ENCODE measurements at places on chromosomes 1 and 21.
A peak's percentile ranks its signal among the peaks of the same experiment; 100 is the strongest.

DNA sequence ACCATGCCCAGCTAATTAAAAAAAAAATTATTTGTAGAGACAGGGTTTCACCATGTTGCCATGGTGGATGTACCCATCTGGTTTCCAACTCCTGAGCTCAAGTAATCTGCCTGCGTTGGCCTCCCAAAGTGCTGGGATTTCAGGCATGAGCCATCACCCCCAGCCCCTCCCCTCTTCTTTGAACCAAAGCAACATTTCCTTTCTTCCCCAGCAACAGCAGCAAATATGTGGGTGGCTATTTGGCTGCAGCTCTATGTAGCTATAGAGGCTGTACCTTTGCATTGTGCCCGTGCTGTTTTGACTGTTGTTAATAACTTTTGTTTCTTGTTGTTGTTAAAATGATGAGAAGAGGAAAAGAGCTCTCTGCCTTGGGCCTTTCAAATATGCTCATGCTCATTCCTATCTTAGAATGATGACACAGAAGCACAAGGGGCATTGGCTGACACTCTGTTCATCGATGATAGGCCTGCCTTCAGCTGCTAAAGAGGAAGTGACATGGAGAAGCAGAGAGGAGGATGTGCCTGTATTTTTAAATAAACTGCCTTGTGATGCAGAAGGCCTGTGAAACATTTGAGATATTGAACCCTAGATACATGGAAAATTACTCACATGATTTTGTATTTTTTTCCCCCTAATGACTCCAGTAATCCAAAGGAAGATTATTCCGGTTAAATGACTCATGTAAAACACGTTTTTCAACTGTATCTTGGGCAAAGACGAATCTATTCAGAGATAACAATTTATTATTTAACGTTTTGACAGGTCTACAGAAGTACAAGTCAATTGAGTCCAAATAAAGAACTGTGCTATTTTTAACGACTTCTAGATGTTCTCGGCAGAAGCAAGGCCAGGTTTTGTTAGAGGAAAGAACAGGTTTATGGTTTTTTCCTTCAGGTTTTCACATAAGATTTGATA, 20.5 kb upstream of the XPR1 start:
- DNase-seq = no peak

DNA sequence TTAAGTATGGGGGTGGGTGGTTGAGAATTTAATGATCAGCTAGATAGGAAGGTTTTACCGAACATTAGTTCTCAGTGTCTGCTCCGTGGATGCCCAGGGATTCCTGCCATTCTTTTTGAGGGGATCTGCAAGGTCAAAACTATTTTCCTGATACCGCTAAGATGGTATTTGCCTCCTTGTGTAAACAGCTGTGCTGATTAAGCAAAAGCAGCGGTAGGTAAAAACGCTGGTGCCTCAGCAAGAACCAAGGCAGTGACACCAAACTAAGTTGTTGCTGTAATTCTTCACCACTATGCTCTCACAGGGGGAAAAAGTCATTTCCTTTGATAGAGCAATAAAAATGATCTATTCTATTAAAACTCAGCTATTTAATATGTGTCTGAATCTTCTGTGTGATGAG, 229.0 kb downstream of the FMN2 start:
- DNase-seq = no peak

- DNase-seq = no peak
Observed at GRCh38 chr1:6208723-6209660, 3.1 kb downstream of the RNF207 start.

DNA sequence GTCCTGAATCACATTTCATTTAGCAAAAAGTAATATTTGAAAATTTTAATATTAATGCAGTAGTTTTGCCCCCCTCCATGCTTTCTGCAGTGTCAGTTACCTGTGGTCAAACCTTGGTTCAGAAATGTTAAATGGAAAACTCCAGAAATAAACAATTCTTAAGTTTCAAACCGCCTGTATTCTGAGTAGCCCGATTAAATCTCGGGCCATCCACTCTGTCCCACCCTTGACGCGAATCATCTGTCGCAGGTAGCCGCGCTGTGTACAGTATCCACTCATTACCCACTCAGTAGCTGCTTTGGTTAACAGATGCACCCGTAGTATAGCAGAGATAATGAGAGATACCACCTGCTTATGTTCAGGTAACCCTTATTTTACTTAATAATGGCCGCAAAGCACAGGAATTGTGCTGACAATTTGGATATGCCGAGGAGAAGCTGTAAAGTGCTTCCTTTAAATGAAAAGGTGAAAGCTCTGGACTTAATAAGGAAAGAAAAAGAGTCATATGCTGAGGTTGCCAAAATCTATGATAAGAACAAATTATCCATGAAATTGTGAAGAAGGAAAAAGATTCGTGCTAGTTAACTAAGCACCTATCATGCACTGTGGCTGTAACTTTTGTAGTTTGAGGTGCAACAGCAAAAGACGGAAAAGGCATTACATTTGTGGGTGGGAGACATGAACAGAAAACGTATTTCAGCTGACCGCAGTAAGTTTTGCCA, 889 bp upstream of the SCYL3 start:
- no peak for DNase-seq

DNA sequence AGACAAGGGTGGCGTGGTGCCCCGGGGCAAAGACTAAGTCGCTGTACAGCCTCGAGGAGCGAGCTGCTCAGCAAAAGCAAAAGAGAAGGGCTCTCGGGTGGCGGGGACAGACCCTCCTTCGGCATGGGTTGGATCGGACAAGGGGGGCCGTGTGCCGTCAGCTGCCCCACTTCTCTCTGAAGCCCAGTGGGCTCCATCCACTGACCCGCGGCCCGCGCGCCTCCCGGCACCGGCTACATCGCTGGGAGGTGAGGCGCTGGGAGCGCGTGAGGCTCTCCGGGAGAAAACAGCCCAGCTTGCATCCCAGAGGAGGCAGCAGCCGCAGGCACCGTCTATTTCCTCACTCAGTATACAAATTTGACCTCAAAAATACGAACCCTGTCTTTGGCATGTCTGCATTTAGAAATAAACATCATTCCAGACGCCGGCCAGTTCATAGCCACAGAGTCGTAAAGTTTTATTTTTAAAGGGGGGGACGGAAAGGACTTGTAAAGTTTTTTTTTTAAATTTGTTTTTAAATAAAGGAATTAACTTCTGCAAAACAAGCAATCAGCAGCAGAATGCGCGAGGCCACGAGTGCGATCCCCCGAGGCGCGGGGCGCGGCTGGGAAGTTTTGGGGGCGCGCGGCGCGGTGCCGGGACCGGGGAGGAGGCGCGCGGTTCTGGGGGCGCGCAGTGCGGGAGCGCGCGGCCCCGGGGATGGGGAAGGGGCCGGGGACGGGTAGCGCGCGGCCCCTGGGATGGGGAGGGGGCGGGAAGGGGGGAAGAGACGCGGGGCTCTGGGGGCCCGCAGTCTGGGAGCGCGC, 689 bp upstream of the GPR137B start:
- no peak for DNase-seq

- no peak for DNase-seq
Observed at GRCh38 chr1:9909234-9910046, 629 bp downstream of the CTNNBIP1 start.

DNA sequence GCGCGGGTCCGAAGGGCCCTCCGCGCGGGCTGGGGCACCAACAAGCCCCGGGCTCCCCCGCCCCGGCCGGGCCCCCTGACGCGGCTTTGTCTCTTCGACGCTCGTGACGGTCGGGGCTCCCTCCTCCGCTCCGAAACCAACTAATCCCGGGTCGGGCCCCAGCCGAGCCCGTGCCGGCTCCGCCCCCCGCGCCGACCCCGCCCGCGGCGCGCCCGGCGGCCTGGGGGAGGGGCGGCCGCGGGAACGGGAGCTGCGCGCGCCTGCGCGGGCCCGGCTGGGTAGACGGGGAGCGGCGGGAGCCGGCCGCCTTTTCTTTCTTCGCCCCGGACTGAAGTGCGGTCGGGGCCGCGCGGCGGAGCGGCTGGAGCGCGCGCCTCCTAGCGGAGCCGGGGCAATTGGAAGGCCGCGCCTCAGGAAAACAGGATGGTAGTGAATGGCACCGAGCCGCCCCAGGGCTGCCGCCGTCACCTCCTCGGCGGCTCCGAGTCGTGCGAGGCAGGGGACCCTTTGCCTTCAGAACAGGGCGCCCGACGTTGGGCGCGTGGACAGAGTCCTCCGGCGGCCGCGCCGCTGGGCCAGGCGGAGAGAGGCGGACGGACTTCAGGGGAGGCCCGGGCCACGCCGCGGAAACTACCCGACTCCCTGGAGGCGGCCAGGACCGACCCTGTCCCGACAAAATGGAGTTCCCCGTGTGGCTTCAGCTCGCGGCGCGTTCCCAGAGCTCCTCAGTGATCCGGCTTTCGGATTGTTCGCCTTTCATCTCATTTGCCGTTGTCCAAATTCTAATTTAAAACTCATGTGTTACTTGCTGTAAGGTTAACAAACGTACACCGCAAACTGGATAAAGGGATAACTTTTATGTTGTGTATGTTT, at the start of gene TP53BP2:
Gene TP53BP2, minus strand, starts transcription at position 138 of the 873 bp plus-strand sequence. CDS start 267 bp downstream, outside the sequence.
- DNase-seq = peak; percentile 21

DNA sequence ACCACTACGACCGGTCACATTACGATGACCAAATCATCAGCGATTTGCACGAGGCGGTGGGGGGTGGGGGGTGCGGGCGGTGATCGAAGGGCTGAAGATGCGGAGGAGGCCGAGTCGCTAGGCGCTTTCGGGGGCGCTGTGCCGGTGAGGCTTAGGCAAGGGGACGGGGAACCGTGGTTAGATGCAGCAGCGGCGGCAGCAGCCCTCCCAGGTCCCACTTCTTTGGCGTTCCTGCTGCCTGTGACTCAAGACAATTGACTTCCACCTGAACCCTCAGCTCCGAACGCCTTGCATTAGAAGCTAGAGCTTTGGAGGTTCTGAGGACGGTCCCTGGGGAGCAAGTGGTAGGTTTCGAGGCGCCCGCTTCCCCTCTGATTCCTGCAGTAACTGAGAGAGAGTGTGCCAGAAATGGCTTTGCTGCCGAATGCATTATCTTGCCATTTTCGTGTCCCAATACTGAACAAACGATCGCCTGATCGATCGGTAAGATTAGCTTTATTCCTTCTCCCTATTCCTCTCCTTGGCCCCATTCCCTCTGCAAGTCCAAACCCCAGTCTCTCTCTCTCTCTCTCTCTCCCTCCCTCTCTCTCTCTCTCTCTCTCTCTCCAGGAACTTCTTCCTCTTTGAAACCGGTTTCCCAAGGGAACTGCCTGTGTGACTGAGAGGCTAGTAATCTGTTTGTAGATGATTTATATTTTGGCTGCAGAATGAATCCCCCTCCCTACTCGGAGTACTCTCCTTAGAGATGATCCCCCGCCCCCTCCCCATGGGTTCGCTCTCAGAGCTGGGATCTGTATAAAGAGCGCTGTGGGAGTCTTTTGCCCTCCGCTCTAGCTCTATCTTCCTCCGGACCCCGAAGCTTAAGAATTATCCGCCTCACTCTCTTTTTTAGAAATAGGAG, 735 bp upstream of the BRINP3 start:
- DNase-seq = no peak

- DNase-seq = no peak
Observed at GRCh38 chr1:86156566-86157455, at the start of gene COL24A1. Gene COL24A1, minus strand, starts transcription at chr1:86156772. Its CDS starts 376 bp downstream, at chr1:86156396.

- DNase-seq = no peak
Observed at GRCh38 chr1:29974316-29974724, 738.0 kb downstream of the PTPRU start.

DNA sequence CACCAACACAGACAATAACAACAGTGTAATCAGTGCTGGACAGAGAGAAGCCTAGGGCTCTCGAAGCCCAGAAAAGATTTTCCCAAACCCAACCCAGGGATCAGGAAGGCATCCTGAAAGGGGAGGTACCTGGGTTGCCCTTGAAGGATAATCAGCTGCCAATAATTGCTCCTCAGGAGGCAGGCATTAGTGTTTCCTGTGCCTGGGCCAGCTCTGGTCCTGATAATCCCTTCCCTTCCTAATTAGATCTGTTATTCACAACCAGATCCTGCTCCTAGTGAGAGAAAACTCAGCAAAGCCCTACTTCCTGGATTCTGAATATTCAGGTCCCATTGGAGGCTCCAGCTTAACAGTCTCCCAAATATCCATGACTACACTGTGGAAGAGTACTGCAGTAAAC, 117.4 kb downstream of the DMRTA2 start:
- no peak for DNase-seq

GRCh38 chr1:156549831-156550230, 22.5 kb downstream of the IQGAP3 start:
- DNase-seq = no peak

DNA sequence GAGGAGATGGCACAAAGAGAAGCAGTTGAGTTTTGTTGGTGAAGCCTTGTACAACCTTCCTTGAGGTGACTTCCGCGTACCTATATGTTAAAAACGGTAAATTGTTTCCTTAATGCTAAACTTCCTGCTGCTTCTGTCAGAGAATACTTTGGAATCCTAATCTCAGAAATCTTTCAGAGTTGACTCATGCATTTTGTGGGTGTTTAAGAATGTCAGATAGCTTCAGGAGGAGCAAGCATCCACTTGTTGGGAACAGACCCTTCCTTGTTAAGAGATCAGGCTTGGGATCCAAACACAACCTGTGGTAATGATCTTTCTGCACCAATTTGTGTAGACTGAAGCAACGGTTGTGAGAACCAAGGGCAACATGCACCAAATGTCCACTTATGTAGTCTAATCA, 29.5 kb downstream of the AK4 start:
- no peak for DNase-seq

GRCh38 chr1:150151291-150152181, 1.8 kb downstream of the PLEKHO1 start:
- DNase-seq = no peak

DNA sequence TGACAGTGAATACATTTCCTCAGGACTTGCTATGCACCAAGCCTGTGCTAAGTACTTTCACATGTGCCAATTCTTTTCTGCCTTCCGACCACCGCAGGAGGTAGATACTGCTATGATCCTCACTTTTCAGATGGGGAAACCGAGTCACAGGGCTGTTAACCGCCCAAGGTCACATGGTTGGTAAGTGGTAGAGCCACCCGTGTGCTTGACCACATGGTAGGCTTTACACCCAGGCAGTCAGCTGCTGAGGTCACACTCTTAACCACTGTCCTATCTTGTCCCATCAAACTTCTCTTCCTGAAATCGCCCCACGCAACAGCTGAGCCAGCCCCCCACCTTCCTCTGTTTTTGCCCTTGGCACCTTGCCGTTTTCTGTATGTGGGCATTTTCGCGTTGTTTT, 31.0 kb upstream of the SDHB start:
- no peak for DNase-seq

DNA sequence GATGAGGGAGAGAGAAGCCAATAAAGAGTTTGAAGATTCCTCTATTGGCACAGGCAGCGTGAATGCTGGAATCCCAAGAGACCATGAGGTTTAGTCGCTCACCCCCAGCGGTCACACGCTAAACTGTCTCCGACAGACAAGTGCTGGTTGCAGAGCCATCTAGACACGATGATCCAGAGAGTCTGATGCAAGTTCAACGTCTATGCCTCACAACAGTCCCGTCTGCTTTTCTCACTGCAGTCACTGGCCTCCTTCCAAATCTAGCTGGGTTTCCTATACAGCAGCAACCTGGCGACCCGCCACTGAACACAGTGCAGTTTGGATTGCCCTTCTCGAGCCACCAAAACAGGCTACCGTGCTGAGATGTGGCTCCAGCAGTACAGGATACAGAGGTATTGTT, 98.6 kb upstream of the KRTAP19-8 start:
- no peak for DNase-seq

GRCh38 chr1:8649027-8649426, 168.4 kb downstream of the RERE start:
- no peak for DNase-seq
